ENCODE measurements at places on chromosomes 13 and 19.

DNA sequence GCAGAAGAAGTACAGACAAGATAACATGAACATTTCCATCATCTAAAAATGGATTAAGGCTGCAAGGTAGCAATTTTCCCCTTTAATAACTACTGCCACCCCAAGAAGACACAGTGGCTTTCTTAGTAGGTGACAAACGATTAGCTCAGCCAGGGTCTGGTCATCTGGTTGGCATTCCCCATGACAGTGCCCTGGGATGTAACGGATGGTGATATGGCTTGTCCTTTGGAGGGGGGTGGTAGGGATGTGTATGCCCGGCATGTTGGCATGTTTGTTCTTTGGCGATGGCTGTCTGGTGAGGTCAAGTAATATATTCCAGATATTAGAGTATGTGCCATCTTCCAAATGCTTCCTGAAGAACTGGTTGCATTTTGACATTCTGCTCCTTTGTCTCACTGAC lies 135.6 kb upstream of the ZNF536 start:
- no peak for DNase-seq

GRCh38 chr13:41352935-41353840 lies 42.1 kb downstream of the NAA16 start:
- DNase-seq: peak; percentile 42

- DNase-seq: no peak
Observed at GRCh38 chr19:46209051-46209450, 20.5 kb upstream of the IGFL1 start.

DNA sequence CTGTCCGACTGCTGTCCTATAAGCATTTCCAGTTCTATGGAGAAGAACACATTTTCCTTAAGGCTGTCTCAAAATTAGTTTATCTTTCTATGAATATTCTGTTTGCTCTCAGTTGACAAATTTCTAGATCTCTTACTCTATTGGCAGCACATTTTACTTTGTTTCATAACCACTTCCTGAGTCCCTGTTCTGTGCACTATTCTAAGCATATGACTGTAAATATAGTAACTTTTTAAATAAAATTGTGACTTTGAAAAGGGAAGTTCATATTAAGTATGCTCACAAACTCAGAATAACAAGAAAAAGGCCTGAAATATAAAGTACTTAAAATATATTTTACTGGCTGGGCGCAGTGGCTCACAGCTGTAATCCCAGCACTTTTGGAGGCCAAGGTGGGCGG lies 56.5 kb upstream of the HTR2A start:
- DNase-seq: no peak

- DNase-seq: no peak
Observed at GRCh38 chr13:47999973-48000372, 1.1 kb downstream of the SUCLA2 start.

Data from CD4-positive, alpha-beta T cell (primary cell).